WTC11 (cell line): ENCODE measurements at places on chromosomes 6 and 20. TPM values are rescaled to one million over a fixed set of nuclear protein-coding genes. Genes with fewer than 3 reads are reported as not detected.

Gene YTHDF1
- 50.2 to 61.3 TPM (median 51.3 TPM) in 3 replicates for total RNA-seq

Gene DEFB132
- total RNA-seq, result not detected in 3 replicates

GRCh38 chr20:19978511-19979210 is 38.5 kb upstream of the NAA20 start:
- no peak for DNase-seq
- no peaks in the 10 kb centered on the region for H3K36me3 ChIP-seq
- peaks cover 6% of the 10 kb centered on the region for H3K4me1 ChIP-seq
- H3K27ac ChIP-seq, result no peak overlapping the region; the same call in 1 of the 2 replicates

GRCh38 chr20:61556111-61556510 is 304.1 kb downstream of the CDH4 start:
- H3K4me1 ChIP-seq, result peaks cover 16% of the 10 kb centered on the region
- no peak overlapping the region for H3K4me3 ChIP-seq
- H3K27me3 ChIP-seq, result peaks cover 40% of the 10 kb centered on the region
- no peak for DNase-seq
- no peak overlapping the region for H3K27ac ChIP-seq
- H3K36me3 ChIP-seq, result peaks cover 16% of the 10 kb centered on the region

DNA sequence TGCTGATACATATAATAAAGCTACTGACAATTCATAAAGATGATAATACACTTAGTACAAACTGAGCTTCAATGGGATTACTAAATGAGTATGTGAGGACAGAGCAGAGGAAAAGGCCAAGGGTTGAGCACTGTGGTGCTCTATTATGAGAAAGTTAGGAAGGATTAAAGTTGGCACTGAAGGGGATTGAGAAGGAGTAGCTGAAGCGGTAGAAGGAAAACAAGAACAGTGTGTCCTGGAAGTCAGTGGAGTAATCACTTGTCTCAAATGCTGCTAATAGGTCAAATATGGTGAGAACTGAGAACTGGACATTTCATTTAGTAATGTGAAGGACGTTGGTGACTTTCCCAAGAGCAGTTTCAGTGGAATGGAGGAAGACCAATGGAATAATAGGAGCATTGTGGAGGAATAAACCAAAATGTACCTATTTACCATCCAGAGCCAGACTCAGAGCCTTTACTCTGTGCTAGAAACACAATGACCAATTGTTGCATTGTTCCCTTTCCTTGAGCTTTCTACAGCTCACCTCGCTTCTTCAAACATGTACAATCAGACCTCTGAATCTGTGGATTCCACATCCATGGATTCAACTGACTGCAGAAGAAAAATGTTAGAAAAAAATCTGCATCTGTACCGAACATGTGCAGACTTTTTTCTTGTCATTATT is 255.9 kb downstream of the LAMA2 start:
- no peak for DNase-seq
- H3K4me3 ChIP-seq, result no peak overlapping the region
- no peaks in the 10 kb centered on the region for H3K27me3 ChIP-seq
- no peaks in the 10 kb centered on the region for H3K4me1 ChIP-seq
- H3K27ac ChIP-seq, result no peak overlapping the region
- H3K36me3 ChIP-seq, result no peaks in the 10 kb centered on the region

DNA sequence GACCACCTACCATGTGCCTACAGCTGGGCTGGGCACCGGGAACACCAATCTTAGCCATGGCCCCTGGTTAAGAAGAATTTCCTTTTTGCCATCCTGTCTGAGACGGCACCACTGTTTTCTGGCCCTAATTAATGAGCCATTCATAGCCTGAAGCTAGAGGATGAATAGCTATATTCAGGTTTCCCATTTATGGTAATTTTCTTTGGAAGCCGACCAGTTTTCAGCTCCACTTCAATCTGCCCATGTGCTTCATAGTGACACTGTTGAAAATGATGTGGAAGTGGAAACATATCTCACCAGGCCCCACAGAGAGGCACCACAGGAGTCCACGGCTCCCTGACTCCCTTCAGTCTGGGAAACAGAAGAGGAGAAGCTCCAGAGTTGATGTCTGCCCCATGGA is 22.6 kb upstream of the ULBP3 start:
- H3K4me3 ChIP-seq, result no peak overlapping the region
- H3K27me3 ChIP-seq, result no peaks in the 10 kb centered on the region
- no peaks in the 10 kb centered on the region for H3K36me3 ChIP-seq
- H3K4me1 ChIP-seq, result no peaks in the 10 kb centered on the region
- no peak overlapping the region for H3K27ac ChIP-seq

DNA sequence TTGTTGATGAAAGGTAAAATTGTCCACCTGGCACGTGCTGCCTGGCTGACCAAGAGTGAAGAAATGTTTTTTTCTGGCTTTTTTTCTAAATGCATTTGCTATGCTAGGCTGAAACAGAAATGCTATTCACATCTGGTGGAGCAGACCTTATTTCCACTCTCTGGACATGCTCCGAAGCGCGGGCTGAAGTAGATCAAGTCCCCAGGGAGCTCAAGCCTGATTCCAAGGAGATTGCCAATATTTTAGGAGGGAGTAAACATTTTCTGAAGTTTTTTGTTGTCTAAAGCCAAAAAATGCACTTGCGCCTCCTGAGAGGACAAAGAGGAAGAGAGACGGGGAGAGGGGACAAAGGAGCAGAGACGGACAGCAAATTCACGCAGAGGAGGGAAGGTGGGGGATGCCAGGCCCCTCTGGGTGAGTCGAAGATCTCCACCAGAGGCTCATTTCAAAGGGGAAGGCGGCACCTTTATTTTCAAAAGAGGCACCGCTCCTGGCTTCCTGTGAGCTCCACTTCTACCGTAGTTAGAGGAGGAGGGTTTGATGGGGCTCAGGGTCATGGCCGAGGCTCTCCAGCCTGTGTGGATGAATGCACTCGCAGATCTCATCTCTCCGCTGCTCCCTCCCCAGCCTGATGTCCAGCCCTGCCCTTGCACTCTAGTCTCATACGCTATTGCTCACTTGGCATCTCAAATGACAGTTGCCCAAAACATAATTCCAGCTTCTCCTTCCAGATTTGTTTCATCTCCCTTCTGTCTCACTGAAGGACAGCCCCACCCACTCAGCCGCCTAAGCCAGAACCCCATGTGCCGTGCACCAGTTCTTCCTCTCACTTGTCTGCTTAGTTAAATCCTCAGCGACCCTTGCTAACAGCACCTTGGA is 23.1 kb upstream of the SMOC2 start:
- no peaks in the 10 kb centered on the region for H3K27me3 ChIP-seq
- no peak overlapping the region for H3K4me3 ChIP-seq
- H3K36me3 ChIP-seq, result no peaks in the 10 kb centered on the region
- H3K4me1 ChIP-seq, result peaks cover 16% of the 10 kb centered on the region
- H3K27ac ChIP-seq, result no peak overlapping the region

DNA sequence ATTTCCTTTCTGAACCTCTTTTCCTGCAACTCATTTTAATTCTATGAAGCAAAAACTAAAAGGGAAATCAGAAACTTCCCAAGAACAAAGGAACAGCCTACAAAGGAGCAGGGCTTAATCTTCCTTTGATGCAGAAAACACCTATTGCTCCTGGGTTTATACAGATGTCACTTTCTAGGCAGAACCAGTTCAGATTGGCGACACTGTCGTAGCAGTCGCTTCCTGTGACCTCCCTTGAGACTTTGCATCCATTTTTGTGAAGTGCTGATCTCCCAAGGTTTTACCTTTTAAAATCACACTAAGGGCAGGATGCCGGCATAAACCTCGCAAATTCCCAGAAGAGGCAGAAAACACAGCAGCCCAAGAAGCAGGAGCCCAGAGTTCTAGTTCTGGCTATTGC is 40.1 kb downstream of the JAG1 start:
- peaks cover 9% of the 10 kb centered on the region for H3K36me3 ChIP-seq
- no peak overlapping the region for H3K27ac ChIP-seq
- H3K4me1 ChIP-seq, result peaks cover 93% of the 10 kb centered on the region
- no peaks in the 10 kb centered on the region for H3K27me3 ChIP-seq
- H3K4me3 ChIP-seq, result no peak overlapping the region

Gene CDH26
- total RNA-seq, result 1.0 to 1.4 TPM (median 1.3 TPM) in 3 replicates

GRCh38 chr6:25142506-25142905 is 136.7 kb upstream of the CARMIL1 start:
- H3K36me3 ChIP-seq, result no peaks in the 10 kb centered on the region
- H3K27ac ChIP-seq, result no peak overlapping the region
- no peak for DNase-seq
- H3K27me3 ChIP-seq, result no peaks in the 10 kb centered on the region

- H3K36me3 ChIP-seq, result no peaks in the 10 kb centered on the region
- peak overlapping the region; percentile 12 for H3K4me3 ChIP-seq
- DNase-seq, result no peak
Observed at GRCh38 chr6:50840112-50840810, 21.6 kb downstream of the TFAP2B start.

GRCh38 chr20:55522296-55522815 is 483.0 kb downstream of the CBLN4 start:
- DNase-seq, result no peak
- H3K27ac ChIP-seq, result no peak overlapping the region
- no peaks in the 10 kb centered on the region for H3K4me1 ChIP-seq
- peaks cover 15% of the 10 kb centered on the region; the same call in 1 of the 2 replicates for H3K27me3 ChIP-seq
- H3K36me3 ChIP-seq, result peaks cover 89% of the 10 kb centered on the region

Gene GDAP1L1
- 7.5 to 10.3 TPM (median 8.8 TPM) in 3 replicates for total RNA-seq

Gene SERPINB6
- total RNA-seq, result 28.0 to 33.7 TPM (median 32.9 TPM) in 3 replicates

GRCh38 chr6:96066376-96066775 is 50.6 kb downstream of the FUT9 start:
- no peak for DNase-seq
- no peaks in the 10 kb centered on the region for H3K4me1 ChIP-seq
- peaks cover 9% of the 10 kb centered on the region for H3K36me3 ChIP-seq
- no peaks in the 10 kb centered on the region for H3K27me3 ChIP-seq
- no peak overlapping the region for H3K4me3 ChIP-seq

- no peak overlapping the region for H3K4me3 ChIP-seq
- DNase-seq, result no peak
- no peak overlapping the region for H3K27ac ChIP-seq
- peaks cover 7% of the 10 kb centered on the region for H3K4me1 ChIP-seq
- H3K36me3 ChIP-seq, result no peaks in the 10 kb centered on the region
Observed at GRCh38 chr6:146859795-146860495, 261.2 kb downstream of the ADGB start.

DNA sequence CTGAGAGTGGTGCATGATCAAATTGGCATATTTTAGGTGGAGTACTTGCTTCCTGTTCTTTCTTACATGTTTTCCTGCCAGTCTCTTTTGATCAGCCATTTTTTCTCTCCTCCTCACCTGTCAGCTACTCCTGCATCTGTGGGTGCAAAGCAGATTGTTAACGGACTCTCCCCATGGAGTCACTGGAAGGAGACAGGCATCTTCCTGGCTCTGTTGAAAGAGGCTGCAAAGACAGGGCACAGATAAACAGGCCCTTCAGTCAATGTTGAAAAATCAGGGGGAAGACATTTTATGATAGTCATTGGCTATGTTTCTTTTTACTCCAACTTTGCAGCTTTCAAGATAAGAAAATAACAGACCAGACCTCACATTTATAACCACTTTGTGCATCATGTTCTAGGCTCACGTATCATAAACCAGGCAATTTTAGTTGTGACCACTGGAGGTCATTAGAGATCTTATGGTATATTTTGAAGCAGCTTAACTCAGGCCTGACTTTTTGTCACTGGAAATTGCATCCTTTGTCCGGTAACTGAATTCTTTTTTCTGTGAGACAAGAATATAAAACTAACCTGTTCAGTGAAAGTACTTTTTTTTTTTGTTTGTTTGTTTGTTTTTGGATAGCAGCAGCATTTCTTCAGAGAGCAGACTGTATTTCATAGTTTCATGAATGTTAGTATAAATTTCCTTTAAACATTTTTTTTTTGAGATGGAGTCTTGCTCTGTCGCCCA is 20.1 kb downstream of the ECT2L start:
- H3K36me3 ChIP-seq, result no peaks in the 10 kb centered on the region
- peak overlapping the region; percentile 53; the same call in 1 of the 2 replicates for H3K27ac ChIP-seq

Gene TBP
- total RNA-seq, result 20.2 to 20.9 TPM (median 20.6 TPM) in 3 replicates

DNA sequence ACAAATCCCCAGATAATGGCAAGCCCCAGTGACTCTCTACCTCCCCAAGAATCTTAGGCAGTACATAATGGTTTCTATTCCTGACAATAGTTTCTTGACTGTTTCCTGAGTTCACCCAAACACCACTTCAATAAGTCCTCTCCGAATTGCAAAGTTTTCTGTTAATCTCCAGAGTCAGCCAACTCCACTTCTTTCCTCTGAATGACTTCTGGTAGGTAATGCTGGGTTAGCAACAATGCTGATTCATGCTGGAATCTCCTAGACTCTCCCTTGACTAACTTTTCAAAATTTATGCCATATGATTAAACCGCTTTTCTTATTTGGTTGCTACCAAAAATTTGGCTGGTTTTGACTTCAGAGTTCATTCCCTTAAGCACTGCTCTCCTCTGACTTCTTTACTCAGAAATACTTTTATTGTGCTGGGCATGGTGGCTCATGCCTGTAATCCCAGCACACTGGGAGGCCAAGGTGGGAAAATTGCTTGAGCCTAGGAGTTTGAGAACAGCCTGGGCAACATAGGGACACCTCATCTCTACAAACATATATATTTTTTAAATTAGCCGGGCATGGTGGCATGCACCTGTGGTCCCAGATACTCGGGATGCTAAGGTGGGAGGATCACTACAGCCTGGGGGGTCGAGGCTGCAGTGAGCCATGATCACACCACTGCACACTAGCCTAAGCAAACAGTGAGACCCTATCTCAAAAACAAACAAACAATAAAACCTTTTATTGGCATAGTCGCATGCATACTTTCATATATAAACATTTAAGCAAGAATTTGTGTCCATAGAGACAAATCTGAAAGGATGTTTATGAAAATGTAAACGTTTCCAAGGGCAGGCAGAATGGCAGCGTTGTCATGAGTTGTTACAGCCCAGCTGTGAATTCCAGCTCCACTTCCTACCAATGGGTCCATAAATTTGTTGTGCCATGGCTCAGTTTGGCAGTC is 249.3 kb upstream of the PLN start:
- 0 out of 2 replicates have a peak overlapping the region, but pooled peaks have one; percentile 37 for H3K27ac ChIP-seq
- no peak overlapping the region for H3K4me3 ChIP-seq
- peaks cover 15% of the 10 kb centered on the region for H3K4me1 ChIP-seq
- peaks cover 6% of the 10 kb centered on the region; the same call in 1 of the 2 replicates for H3K36me3 ChIP-seq

Gene ARMH2
- not detected in 3 replicates for total RNA-seq

Gene COX4I2
- 0.44 TPM in 1 of 3 replicates, not detected in the others for total RNA-seq

GRCh38 chr6:113856625-113857555 is at the start of gene MARCKS:
TSS of gene MARCKS (plus strand) at chr6:113857345. CDS start at chr6:113857746, 401 bp downstream.
- peak; percentile 78 for DNase-seq
- H3K4me1 ChIP-seq, result peaks cover 20% of the 10 kb centered on the region
- H3K36me3 ChIP-seq, result peaks cover 18% of the 10 kb centered on the region
- peaks cover 28% of the 10 kb centered on the region for H3K27me3 ChIP-seq

- no peak overlapping the region for H3K4me3 ChIP-seq
- H3K27me3 ChIP-seq, result no peaks in the 10 kb centered on the region
- no peak overlapping the region for H3K27ac ChIP-seq
- H3K4me1 ChIP-seq, result peaks cover 7% of the 10 kb centered on the region
- DNase-seq, result no peak
Observed at GRCh38 chr6:84808491-84809061, 44.2 kb upstream of the TBX18 start.

DNA sequence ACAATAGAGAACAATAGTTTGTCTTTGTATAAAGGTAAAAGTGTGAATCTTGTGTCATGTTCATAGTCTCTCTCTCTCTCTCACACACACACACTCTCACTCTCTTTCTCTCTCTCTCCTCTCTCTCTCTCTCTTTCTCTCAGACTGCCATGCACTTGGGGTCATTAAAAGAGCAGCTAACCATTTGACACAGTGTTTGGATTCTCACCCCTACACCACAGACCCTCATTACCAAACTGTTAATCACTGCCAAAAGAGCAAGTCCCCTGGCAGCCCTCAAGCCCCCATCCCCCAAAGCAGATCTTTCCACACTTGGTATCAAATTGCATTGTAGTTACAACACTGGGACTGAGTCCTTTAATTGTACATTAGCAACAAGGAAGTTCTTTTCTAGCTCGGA is 305.8 kb upstream of the RSPO3 start:
- H3K4me1 ChIP-seq, result peaks cover 5% of the 10 kb centered on the region
- H3K27ac ChIP-seq, result peak overlapping the region; percentile 39; the same call in 1 of the 2 replicates
- no peak for DNase-seq
- no peak overlapping the region for H3K4me3 ChIP-seq
- no peaks in the 10 kb centered on the region for H3K36me3 ChIP-seq
- H3K27me3 ChIP-seq, result no peaks in the 10 kb centered on the region
